ENCODE measurements at places on chromosomes 13 and 19.

- peak; percentile 93 for DNase-seq
Observed at GRCh38 chr19:6773323-6773931, 919 bp downstream of the VAV1 start.

GRCh38 chr13:107332188-107332587 lies 764.3 kb upstream of the ARGLU1 start:
- no peak for DNase-seq

GRCh38 chr13:58889474-58889873 lies 1257.9 kb downstream of the PCDH17 start:
- DNase-seq, result no peak

GRCh38 chr13:24180750-24181377 lies 20.3 kb downstream of the SPATA13 start:
- no peak for DNase-seq

GRCh38 chr13:109782066-109782822 lies 4.1 kb downstream of the IRS2 start:
- peak; percentile 79 for DNase-seq

DNA sequence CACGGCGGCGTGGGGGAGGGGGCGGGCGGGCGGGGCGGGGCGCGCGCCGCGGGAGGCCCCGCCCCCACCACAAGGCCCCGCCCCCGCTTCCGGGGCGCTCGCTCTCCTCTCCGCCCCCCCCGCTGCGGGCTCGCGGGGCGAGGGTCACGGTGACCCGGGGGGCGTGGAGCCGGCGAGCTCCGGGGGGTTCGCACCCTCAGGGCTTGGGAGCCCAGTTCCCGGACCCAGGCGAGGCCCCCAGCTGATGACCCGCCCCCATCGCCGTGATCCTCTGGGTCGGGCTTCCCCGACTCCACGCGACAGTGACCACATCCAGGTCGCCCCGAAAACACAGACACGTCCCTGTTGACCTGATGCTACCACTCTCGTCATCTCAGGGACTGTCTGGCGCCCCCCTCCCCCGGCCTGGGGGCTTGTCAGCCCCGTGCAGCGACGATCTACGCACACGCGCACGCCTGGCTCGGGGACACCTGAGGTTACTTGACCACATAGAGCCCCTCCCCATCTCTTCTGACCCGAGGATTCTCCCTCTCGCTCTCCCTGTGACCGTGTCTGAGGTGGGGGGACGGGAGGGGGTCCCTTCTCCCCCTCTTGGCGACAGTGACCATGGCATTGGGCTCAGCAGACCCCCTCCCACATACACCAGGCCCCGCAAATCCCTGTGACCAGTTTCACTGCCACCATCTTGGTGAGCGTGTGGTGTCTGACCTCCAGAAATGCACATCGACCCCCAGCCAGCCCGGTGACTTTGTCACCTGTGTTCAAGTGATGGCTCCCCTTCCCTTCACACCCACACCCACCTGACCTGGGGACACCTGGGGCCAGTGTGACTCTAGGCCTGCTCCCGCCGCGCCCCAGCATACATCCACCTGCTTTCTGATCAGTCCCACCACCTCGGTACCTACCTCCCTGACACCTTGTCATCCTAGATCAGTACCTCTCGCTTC lies 670 bp downstream of the MAP2K7 start:
- DNase-seq, result peak; percentile 94

GRCh38 chr13:99385161-99385560 lies 78.0 kb upstream of the GPR183 start:
- DNase-seq, result no peak

DNA sequence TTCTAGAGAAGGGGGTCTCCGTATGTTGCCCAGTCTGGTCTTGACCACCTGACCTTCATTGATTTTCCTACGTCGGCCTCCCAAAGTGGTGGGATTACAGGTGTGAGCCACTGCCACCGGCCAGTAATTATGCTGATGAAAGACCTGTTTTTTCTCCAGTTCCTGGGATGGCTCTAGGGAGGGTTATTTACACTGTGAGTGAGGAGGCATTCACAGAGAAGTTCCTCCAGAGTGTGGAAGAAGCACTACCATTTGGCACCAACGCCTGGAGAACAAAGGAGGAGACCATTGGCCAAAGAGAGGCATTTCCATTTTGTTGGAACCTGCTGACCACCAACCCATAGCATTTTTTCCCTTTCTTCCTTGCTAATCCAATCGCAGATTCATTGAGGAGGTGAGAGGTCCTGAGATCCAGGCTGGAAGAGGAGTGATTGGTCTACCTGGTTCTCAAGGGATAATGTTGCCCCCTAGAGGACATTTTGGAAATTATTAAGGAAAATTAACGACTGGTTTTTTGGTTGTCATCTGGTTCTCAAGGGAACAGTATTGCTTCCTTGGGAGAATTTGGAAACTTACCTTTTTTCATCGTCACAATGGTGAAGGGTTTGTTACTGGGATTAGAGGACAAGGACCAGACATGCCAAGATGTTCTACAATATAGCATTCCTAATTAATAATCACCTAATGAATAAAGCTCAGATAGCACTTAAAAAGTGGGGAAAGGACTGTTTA lies 5.5 kb upstream of the SAE1 start:
- DNase-seq, result no peak

DNA sequence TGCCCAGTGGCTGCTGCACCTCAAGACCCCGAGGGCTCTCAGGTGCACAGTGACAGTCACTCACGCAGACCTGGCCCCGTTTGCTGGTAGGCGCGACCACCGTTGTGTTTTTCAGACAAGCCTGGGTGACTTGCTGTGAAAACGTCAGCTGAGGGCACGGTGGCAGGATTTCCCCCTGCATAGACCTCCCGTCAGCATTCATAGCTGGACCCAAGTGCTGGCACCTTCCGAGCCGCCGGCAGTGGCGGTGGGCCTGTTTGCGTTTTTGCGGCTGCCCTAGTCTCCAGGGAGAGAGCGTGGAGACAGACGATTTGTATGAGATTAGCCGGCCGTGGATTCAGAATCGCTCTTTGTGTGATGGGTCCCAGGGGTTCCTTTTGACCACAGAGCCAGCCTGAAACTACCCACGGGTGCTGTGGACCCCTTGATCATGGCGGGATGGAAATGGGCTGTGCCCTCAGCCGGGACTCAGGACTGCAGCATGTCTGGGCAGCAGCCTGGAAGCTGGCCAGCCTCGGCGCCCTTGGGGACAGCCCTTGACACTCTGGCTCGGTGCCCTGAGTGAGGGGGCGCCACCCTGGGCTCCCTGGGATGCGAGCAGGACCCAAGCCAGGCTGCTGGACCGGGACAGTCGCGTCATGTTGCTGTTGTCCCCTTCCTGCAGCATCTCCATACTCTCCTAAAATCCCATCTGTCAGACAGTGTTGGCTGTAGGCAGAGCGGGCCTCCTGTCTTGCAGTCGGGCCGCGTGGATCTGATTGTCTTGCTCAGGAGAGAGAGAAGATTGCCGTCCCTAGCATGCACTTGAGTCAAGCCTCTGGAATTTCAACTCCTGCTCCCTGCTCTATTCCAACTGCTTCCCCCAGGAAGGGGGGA lies 8.6 kb downstream of the KDM4B start:
- DNase-seq, result no peak

DNA sequence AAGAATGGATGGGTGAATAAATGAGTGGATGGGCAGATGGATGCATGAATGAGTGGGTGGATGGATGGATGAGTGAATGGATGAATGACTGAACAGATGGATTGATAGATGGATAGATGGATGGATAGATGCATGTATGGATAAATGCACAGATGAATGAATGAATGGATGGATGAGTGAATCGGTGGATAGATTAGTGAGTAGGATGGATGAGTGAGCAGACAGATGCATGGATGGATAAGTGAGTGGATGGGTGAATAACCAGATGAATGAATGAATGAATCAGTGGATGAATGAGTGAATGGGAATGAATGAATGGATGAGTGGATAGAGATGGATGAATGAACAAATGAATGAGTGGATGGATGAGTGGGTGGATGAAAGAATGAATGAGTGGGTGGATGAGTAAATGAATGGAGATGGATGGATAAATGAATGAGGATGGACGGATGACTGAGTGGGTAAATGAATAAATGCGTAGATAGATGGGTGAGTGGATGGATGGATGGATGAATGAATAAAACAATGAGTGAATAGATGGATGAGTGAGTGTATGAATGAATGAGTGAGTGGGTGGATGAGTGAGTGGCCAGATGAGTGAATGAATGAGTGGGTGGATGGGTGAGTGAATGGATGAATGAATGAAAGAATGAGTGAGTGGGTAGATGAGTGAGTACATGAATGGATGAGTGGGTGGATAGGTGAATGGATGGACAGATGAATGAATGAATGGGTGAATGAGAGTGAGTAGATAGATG lies 13.0 kb downstream of the GAS6 start:
- no peak for DNase-seq

DNA sequence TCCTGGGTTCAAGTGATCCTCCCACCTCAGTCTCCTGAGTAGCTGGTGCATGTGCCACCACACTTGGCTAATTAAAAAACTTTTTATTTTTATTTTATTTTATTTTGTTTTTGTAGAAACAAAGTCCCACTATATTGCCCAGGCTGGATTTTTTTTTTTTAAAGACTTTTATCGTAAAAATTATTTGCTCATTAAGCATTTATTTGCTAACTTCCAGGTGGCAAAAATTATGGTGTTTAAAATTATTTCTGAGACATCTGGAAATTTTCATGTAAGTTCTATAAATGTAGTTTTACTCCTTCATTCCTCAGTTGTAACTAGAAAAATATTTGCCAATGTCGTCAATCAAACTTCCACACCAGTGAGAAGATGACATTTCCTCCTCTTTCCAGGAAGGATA lies 233.3 kb upstream of the DACH1 start:
- no peak for DNase-seq

DNA sequence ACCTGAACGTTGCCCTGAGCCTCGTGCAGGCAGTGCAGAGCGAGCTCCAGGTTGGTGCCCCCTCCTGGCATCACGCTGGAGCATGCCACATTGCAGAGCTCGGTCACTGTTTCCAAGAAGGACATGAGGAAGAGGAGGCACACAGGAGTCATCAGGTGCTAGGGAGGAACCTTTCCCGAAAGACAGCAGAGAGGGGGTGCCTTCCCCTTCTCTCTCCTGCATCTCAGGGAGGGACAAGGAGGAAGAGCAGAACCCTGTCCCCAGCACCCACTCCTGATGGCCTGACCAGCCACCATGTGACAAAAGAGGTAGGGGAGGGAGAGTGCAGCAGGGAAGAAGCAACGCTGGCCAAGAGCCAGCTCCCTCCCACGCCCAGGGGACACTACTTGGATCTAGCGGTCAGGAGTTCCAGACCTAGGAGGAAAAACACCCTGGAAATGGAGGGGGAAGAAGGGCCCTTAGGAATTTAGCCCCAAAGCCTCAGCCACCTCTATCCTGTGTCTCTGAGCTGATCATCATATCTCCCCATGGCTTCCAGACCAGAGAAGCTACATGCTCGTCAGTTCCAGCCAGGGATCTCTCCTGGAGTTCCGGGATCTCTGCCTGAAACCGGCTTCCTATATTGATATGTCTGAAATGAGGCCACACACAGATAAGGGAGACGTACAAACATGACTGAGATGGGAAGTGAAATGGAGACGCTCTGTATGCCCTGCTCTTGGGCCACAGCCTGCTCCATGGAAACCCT lies 17.0 kb upstream of the NAPA start:
- no peak for DNase-seq

- DNase-seq, result no peak
Observed at GRCh38 chr19:49447485-49448431, 3.9 kb downstream of the PIH1D1 start.

GRCh38 chr19:43820098-43820883 lies 6.8 kb upstream of the ZNF283 start:
- no peak for DNase-seq

- no peak for DNase-seq
Observed at GRCh38 chr19:30367006-30367405, 5.2 kb upstream of the ZNF536 start.

GRCh38 chr13:73268306-73268705 lies 209.5 kb downstream of the KLF5 start:
- DNase-seq, result no peak

DNA sequence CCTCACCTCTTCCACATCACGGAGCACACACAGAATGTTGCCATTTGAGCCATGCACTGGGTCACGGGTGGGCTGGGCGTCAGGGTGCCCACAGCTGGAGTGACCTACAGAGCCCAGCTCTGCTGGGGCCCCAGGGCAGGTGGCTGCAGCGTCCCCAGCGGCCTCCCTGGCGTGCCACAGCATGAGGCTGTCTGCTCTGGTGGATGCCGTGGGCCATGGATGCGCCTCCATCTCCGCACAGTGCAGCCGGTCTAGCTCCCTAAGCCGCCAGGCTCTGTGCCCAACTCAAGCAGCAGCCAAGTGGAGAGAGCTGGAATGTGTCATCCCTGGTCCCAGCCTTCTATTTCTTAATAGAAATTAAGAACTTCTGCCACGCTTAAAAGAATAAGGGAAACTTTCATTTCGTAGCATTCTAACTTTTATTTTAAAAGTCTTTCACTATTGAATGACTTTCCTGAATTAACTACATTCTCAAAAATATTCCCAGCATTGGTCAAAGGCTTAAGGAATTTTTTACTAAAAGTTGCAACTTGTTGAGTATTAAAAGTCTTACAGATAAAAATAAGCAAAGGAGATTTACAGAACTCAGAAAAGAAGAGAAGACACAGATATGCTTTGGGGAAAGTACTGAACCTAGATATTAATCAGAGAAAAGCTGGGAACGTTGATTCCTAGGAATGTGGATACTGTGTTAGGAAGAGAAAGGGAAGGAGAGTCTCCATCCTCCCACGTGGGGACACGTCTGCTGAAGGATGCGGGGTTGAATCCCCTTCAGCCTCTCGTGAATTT lies 59.3 kb downstream of the ATP11A start:
- DNase-seq, result peak; percentile 67

DNA sequence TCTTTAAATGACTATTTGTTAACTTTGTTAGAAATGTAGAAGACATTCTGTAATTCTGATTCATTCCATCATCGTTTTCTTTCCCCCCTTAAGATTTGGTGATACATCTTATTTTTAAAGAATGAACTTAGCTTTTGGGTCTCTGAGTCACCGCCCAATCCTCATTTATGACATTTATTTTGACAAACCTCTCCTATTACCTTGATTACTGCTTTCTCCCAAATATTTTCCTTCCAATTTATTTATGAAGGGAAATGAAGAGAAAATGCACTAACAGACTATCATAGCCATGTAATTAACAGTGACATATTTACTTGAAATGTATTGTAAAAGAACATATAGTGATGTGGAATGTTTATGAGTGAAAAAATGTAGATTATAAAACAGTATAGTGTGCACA lies 241.6 kb downstream of the DCLK1 start:
- no peak for DNase-seq
